ENCODE measurements at places on chromosomes 6 and 20.

DNA sequence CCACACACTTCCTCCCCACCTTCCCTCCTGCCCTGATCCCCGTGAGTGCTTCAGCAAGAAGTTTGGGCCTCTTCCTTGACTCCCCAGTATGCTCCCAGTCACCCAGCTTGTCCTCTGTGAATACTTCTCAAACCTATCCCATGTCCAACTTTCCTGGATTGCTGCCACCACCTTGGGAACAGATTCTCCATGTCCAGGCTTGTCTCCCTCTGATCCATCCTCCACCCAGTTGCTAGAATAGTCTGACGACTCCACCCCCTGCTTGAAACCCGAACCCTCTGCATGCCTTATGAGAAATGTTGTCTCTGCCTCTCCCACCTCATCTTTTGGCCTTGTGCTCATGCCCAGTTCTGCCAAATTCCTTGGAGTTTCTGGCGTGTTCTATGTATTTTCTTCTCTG lies 108.0 kb downstream of the PPP1R14C start:
- DNase-seq = no peak

DNA sequence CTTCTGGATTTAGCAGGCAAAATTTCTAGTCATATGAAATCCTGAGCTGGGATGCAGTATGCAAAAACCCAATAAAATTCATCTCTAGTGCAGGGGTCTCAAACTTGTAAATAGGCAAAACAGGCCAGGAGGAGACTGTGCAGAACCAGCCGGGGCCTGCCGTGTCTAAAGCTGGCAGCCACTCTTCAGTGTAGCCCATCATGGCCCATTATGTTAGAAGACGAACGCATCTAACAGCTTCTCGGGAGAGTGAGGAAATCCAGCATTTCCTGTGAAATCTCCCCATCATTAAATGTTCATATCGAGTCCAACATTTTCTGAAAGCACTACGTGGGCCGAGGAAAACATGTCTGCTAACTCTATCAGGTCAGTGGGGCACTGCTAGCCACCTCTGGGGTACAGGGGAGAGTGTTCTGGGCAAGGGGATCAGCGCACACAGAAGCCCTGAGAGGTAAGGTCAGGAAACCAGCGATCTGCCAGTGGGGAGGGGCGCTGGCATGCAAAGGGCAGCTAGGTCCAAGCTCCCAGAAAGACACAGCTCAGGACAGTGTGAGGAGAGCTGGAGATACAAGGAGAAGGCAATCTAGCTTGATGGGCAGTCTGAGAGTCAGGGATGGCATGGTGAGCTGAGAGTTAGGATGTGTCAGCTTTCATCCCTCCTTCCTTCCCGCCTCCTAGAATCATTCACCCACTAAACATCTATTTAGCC lies 144.2 kb downstream of the PREX1 start:
- DNase-seq = no peak

GRCh38 chr6:167706313-167707109 lies 120.2 kb upstream of the AFDN start:
- DNase-seq = peak; percentile 23

- DNase-seq = no peak
Measured at GRCh38 chr6:18179770-18180356, 24.6 kb downstream of the KDM1B start.

DNA sequence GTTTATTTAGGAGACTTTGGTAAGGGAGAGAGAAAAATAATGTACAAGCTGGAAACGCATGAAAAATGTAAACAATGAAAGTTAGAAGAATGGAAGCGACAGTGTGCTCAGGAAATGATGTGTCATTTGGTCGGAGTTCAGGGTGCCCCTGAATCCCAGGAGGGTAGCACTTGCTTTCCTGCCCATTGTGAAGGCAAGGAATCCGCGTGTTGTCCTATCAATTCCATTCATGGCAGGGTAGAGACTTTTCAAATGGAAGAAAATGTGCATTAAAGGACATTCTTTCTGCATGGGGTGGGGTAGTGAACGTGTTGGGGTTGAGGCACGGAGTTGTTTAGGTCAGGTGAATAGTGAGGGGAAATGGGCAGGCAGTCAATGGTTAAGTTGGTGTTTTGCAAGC lies 33.7 kb downstream of the GCNT2 start:
- no peak for DNase-seq

- DNase-seq = no peak
Measured at GRCh38 chr6:90472716-90473115, 114.2 kb downstream of the MAP3K7 start.

GRCh38 chr6:161838306-161839035 lies 564.6 kb upstream of the AGPAT4 start:
- no peak for DNase-seq

DNA sequence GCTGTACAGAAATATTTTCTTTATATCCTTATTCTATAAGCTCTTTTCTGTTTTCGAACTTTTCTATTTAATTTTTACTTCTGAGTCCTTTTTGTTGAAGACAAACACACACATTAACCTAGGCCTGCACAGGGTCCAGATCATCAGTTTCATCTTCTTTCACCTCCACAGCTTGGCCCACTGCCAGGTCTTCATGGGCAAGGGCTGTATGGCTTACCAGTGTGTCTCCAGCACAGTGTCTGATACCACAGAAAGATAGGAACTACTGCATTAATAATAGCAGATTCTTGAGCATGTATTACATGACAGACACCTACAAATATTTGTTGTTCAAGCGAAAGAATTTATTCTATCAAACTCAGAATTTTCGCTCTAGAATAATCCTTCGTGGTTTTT lies 24.4 kb downstream of the QKI start:
- DNase-seq = no peak

DNA sequence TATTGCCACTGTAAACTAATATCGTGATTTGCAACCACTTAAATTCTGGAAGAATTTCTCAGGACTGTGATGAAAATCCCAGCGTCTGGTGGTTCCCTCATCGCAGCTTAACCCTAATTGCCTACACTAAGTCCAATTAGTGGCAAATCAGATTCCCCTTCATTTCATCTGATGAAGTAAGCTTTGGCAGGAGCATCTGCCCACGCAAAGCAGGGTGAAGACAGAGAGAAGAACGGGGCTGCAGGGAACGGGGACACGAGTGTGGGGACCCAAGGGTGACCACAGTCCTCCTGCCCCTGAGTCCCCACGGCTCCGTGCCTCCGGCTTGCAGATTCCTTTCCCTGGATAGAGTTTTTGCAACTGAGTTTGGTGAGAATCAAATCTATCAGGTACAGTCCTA lies 159.5 kb downstream of the LY86 start:
- DNase-seq = no peak

DNA sequence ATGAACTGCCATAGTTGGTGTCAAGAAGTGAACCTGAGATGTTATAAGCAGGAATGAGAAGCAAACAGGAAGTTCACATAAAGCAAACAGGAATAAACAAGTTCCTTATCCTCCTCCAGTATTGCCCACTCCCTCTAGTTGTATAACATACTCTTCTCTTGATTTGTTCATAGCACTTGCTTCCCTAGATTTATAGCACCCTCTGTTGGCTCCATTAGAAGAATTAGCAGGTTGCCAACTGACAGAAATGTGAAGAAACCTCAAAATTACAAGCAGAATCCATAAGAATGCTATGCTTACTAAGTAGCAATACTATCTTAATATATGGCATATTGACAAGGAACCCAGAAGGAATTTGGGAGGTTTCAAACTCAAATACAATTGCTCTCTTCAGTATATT lies 195.4 kb downstream of the TBX18 start:
- DNase-seq = no peak

DNA sequence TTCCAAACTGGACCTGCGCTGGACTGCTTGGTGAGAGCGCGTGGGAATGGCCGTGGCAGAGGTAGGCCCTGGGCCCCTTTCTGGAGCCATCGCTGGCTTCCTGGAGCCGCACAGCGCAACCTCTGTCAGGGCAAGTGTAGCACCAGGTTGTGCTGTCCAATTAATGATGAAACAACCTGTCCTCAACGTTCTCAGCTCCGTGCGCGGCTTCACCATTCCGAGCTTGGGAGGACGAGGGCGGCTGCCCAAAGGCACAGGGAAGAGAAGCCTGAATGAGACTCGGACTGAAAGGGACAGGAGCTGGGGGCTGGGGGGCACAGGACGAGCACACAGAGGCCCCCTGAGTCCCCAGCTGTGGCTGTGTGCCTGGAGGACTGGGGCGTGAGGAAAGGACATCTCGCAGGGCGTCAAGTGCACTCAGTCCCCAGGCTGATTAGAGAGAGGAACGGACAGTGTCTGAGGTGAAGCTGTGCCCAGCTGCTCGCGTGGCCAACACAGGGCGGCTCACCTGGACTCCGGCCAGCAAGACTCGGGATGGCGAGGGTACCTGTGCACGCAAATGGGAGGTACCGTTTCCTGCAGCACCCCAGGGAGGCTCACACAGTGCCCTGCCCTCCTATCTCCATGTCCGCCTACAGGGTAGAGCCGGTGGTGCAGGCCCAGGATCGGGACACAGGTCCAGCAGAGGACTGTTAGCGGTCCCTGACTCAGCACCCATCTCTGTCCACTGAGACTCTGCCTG lies 403.3 kb downstream of the TAF4 start:
- no peak for DNase-seq

GRCh38 chr20:45963059-45964005 lies 8.7 kb downstream of the ZNF335 start:
- DNase-seq = no peak

- no peak for DNase-seq
Measured at GRCh38 chr6:41071501-41071922, 644 bp downstream of the OARD1 start.

- DNase-seq = no peak
Measured at GRCh38 chr20:23050847-23051627, 1.6 kb upstream of the THBD start.

GRCh38 chr20:40984496-40984895 lies 44.1 kb upstream of the TOP1 start:
- no peak for DNase-seq

- DNase-seq = no peak
Measured at GRCh38 chr6:19024737-19025136, 637.6 kb downstream of the RNF144B start.

Measured in stimulated activated CD8-positive, alpha-beta memory T cell treated with anti-CD3 and anti-CD28 coated beads, Interleukin-7, amount 100 ng/mL, for 1 hour (primary cell).